HT1080 (cell line): ENCODE measurements at places on chromosomes 7 and 10. TPM values are rescaled to one million over a fixed set of nuclear protein-coding genes. Genes with fewer than 3 reads are reported as not detected.

The TEX36 gene
- 0.27 TPM in 1 of 2 replicates, not detected in the other for total RNA-seq

The LUC7L2 gene
- 45.4 and 66.7 TPM in 2 replicates for total RNA-seq

The CYP26C1 gene
- total RNA-seq: not detected in 2 replicates

The CDH23 gene
- 0.23 TPM in 1 of 2 replicates, not detected in the other for total RNA-seq

The NPC1L1 gene
- not detected in 2 replicates for total RNA-seq

DNA sequence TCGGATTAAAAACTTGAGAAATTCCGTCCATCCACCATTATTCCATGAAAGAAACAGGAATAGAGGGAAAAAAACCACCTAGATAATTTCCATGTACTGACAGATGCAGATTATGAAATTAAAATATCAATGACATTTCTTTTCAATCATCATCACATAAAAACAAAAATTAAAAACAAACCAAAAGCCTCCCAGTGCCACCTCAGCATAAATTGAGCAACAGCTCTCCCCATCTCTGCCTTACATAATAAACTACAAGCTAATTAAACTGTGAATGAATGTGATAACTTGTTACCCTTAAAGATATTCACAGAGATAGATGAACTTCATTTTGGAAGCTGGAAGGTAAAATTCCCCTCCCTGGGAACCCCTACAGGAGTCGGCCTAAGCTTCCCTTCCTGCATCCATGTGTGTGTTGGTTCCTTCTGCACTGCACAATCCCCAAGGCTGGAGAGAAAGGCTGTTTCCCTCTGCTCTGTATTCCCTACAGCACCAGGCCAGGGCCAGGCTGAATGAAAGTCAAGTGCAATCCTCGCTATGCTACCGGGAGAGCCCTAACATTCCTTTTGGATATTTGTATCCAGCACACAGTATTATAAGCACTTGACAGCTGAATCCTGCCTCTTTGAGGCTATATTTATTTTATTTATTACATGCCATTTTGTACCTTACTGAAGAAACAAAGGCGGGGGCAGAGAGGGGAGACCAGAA lies 8.1 kb downstream of the CCDC6 start:
- DNase-seq: no peak

- DNase-seq: no peak
Measured at GRCh38 chr7:112108981-112109380, 97.2 kb downstream of the DOCK4 start.

GRCh38 chr7:140562926-140563481 lies 77.6 kb downstream of the DENND2A start:
- no peak for DNase-seq

DNA sequence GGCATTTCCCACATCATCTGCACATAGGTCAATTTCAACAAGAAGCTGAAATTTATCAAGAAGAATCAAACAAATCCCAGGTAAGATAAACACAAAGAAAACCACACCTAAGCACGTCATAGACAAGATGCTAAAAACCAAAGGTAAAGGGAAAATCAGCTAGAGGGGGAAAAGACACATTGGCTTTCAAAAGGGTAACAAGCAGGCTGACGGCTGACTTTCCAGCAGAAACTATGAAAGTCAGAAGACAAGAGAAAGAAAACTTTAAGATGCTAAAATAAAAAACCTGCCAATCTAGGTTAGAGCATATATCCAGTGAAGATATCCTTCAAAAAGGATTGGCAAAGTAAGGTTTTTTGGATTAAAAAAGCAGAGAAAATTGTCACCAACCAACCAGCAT lies 59.9 kb upstream of the RHEB start:
- DNase-seq: no peak

- DNase-seq: no peak
Measured at GRCh38 chr10:126210051-126210651, 178.1 kb downstream of the ADAM12 start.

DNA sequence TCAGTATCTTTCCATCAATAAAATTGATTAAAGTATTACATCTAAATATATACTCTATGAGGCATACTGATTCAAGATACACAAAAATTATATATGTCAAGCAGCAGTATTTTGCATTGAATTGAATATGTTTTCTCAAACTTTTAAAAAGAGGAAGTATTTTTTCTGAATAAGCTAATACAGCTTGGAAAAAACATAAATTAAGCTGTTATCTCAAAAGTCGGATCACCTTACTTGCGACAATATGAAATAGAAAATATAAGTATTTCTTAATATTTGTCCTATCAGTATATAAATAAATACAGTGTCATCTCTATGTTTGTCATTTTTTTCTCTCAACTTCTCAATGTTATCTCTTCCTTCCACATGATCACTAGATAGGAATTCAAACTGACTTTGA lies 139.3 kb downstream of the MBL2 start:
- DNase-seq: no peak

- no peak for DNase-seq
Measured at GRCh38 chr7:66641526-66641871, 12.8 kb downstream of the KCTD7 start.

DNA sequence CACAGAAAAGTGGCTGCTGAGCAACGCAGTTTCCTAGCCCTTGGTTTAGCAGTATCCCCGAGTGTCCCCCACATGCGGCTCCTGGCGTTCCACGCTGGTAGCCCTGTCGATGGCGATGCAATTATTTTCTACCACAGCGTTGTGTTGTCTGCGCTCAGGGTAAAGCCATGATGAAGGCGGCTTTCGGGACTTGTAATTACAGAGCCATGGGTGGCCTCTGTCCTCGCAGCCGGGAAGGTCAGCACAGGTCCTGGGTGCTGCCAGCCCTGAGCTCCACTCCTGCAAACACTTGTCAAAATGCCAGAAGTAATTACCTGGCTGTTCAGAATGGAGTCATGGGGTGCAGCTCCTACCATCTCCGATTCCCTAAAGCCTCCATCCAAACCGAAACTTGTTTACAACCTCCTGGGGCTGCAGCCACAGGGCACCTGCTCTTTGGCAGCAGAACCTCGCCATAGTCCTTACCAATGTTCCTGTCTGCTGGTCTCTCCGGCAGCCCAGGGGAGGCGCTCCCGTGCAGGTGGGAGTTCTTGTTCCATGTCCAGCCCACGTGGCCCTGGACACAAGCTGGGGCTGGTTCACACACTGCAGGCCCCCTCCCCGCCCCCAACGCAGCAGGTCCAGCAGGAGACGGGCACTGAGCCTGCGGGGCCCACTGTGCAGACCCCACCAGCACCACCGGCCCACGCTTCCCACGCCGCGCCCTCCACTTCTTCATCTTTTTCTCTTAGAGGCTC lies 512.6 kb downstream of the PTPRN2 start:
- no peak for DNase-seq

DNA sequence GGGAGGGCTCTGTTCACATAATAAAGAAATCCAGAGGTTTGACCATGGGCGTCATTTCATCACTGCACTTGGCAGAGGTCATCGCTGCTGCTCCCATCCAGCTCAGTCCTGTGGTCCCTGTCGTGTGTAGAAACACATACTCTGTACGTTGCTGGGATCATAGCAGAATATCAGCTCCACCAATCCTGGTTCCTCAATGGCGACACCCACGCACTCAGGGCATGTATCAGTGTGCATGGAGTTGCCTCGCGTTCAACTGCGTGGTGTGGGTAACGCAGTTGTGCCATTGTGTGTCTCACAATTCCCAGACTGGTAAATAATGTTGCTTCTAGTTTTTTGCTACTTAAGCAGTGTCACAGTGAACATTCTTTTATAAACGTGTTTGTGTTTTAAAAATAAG lies 111.1 kb downstream of the LHPP start:
- DNase-seq: no peak

DNA sequence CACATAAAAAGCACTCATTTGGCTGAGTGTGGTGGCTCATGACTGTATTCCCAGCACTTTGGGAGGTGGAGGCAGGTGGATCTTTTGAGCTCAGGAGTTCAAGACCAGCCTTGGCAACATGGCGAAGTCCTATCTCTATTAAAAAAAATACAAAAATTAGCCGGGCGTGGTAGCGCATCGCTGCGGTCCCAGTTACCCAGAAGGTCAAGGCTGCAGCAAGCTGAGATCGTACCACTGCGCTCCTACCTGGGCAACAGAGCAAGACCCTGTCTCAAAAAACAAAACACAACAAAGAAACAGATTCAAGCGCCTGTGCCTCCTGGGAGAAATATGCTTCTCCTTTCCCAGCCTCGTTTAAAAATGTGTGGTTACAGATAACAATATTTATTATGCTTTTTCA lies 2.2 kb upstream of the ABCF2 start:
- no peak for DNase-seq

DNA sequence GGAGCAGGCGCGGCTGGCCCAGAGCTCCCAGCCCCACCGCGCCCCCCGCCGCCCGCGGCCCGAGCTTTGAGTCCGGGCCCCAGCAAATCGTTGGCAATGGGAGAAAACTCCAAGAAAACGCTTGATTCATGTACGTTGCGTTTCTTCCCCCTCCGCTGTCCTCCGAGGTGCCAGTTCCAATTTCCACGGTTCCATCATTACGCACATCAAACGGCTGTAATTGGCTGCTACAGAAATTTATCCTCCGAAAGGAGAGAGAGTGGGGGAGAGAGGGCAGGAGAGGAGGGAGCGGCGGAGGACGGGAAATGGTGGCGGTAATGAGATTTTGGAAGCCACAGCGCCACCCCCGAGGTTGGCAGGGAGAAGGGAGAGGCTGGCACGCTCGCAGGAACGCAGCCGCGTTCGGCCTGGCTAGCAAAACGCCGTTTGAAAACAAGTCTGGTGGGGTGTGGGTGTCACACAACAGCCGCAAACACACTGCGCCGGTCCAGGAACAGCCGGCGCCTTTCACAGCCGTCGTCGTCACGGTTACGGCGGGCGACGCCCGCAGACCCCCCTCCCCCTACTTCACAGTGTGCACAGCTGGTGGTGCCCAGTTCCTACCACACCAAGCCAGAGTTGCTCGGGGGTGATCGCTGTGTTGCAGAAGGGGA lies 57.5 kb downstream of the UNCX start:
- DNase-seq: no peak

DNA sequence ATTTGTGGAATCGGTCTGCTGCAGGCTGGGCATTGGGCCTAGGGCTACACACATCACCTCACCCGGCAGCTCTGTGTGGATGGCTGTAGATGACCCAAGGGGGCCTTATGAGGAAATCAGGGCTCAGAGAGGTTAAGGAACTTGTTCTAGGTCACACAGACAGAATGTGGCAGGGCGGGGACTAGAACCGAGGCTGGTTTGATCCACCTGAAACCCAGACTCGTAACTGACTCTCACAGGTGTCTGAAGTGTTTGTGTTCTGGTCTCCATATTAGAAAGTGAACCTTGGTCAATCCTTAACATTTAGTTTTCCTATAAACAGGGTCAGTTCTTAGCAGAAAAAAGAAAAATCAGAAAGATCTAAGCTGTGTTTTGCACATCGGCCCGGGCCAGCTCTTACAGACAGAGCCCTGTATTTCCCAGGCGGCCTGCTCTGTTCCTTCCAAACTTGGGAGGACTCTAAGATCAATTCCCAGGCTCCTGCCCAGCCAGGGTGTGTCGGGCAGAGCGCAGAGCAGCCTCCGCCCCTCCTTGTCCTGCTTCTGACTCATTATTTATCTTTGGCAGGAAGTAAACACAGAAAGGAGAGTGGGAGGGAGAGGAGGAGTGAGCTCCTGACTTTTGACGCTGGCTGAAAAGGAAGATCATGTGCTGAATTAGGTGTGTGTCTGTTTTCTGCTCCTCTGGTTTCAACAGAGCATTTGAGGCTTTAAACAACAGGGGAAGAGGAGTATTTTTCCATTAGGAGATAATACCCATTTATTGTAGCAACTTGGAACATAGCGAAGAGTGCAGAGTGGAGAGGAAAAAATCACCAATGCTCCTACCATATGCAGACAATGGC lies 74.1 kb downstream of the TACC2 start:
- peak; percentile 96 for DNase-seq

DNA sequence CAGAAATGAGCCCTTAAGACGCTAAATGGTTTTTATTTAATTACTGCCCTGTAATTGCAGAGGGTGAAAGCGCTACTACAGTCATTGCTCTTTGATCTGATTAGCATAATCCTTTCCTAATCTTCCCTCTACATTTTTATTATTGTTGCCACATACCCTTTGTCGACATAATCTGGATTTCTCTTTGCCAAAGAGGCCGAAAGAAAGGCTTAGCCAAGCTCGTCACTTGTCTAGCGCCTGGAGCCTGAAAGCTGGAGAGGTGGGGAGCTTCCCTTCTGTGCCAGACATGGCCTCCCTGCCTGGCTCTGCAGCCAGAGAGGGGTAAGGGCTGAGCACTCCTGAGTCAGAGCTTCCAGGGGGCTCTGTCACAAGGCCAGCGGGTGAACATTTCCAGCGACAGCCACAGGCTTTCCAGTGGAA lies 145.9 kb downstream of the PRKAG2 start:
- DNase-seq: no peak

- DNase-seq: peak; percentile 38
Measured at GRCh38 chr7:72493850-72494661, 81.9 kb upstream of the CALN1 start.

- DNase-seq: peak; percentile 78
Measured at GRCh38 chr10:114714281-114714741, 56.2 kb upstream of the ABLIM1 start.
